NT2/D1 (cell line): ENCODE measurements at places on chromosomes 1 and 21.

DNA sequence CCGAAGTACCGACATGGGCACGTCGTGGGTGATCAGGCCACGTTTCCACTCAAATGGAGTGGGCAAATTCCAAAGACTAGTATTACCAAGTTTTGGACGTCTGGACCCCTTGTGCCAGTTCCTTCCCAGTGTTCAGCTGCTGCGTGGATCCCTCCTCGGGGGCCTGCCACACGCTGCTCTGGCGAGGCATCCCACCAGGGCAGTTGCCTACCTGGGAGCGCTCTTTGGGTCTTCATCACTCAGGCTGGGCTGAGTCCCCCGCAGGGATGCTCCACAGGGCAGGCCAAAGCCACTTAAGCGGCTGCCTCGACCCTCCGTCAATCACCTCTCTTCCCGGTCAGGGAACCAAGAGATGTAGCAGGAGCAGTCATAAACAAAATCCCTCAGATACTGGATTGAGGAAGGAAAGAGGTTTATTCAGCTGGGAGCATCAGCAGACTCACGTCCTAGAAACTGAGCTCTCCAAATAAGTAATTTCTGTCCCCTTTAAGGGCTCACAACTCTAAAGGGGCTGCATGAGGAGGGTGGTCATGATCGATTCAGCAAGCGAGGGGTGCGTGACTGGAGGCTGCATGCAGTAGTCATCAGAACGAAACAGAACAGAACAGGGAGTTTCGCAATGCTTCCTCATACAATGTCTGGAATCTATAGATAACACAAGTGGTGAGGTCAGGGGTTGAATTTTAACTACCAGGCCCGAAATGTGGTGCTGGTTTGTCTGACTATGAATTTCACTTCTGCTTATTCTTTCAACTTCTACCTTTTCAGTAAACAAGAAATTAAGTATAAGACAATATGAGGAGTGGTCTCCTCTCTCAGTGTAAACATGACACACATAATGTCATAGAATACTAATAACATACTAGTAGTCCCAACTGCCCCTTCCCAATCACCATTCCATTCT, 998.6 kb upstream of the NCAM2 start:
- no peak for DNase-seq

DNA sequence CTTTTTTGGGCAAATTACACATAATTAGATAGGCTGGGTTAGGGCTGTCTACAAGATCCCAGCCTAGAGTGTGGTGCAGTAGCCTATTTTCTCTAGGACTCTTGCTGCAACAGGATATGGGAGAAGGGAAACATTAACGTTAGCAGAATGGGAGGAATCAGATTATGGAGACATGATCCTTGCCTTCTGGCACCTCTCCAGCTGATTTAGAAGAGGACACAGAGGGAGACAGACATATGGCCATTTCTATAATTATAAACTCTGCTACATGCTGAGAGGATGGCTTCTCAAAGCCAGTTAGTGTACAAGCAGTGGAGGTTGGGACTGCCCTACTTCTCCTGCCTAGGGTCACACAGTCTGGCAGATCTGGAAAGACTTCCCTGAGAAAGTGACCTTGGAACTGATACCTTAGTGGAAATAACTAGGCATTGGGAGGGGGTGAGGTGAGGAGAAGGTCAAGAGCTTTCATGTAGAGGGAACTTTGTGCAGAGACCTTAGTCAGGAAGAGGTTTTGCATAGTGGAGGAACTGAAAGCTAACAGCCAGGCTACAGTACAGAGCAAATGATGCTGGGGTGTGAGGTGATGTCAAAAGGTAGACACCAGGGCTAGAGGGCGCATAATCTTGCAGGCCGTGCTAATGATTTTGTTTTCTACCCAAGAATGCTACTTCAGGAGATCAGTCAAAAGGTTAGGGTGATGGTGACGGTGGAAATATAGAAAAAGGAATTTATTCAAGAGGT, 1.2 kb upstream of the CD1D start:
- no peak for DNase-seq

GRCh38 chr1:233664253-233664652, 50.3 kb downstream of the KCNK1 start:
- DNase-seq: no peak

GRCh38 chr1:177858332-177858821, 111.5 kb downstream of the SEC16B start:
- DNase-seq: no peak

DNA sequence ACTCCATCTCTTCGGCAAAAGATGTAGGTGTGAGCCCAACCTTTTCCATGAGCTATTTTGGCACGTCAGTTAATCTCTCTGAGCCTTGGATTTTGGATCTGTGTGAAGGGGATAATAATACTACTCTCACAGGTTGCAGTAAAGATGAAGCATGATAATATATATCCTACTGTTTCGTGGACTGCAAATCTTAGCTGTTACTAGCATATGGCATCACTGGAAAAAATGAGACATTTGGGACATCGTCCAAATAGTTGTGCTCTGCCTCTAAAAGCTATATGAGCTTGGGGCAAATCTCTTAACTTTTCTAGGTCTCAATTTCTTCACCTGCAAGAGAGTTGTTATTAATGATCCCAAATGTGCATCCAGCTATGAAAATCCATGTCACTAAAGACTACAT, 147.4 kb upstream of the ZRANB2 start:
- no peak for DNase-seq

- no peak for DNase-seq
These were observed 41.0 kb downstream of the GATAD2B start for GRCh38 chr1:153881751-153882150.

DNA sequence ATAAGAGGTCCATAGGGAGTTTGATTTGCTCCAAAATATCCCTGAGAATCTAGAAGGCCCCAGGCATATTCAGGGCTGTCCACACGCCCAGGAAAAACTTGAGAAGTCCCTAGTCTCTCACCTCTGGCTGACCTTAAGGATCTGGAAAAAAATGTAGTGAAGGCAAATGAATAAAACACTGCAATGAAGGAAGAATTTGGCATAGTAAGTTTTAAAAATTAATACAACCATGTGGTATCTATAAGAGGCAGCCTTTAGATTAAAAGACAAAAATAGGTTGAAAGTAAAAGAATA, 91.3 kb downstream of the COLGALT2 start:
- no peak for DNase-seq

DNA sequence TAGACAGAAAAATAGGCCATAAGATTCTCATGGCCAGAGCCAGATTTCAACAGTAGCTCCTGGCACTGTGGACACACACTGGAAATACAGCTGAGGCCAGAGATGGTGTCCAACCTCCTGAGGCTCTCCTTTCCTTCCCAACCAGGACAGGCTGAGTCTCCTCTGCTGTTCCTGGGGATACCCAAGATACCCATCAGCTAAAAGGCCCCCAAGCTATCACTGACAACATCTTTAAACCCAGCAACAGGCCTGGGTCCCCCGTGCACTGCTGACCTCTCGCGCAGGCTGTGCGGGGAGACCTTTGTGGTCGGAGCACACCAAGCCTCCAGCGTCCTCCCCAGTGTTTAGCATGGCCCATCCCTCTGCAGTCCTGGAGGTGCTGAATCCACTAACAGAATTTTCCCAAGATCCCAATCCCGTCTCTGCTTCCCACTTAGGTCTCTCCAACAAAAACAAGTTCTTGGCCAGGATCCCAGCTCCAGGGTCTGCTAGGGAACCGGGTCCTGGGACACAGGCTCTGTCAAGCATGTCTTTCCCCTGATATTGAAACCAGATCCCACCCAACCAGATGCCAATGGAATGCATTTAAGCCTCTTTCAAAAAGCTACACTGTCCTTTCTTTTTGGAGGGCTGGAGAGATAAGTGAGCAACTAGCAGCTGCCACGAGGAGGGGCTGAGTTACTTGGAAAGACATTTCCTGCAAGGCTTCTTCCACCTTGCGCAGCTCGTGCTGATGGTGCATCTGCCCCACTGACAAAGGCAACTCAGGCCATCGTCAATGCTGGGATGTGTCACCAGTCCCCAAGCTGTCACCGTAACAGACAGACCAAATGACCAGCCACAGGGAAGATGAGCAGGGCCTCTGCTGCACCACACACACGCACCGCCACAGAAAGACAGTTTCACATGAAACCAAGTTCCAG, 73.2 kb downstream of the BCAR3 start:
- no peak for DNase-seq

DNA sequence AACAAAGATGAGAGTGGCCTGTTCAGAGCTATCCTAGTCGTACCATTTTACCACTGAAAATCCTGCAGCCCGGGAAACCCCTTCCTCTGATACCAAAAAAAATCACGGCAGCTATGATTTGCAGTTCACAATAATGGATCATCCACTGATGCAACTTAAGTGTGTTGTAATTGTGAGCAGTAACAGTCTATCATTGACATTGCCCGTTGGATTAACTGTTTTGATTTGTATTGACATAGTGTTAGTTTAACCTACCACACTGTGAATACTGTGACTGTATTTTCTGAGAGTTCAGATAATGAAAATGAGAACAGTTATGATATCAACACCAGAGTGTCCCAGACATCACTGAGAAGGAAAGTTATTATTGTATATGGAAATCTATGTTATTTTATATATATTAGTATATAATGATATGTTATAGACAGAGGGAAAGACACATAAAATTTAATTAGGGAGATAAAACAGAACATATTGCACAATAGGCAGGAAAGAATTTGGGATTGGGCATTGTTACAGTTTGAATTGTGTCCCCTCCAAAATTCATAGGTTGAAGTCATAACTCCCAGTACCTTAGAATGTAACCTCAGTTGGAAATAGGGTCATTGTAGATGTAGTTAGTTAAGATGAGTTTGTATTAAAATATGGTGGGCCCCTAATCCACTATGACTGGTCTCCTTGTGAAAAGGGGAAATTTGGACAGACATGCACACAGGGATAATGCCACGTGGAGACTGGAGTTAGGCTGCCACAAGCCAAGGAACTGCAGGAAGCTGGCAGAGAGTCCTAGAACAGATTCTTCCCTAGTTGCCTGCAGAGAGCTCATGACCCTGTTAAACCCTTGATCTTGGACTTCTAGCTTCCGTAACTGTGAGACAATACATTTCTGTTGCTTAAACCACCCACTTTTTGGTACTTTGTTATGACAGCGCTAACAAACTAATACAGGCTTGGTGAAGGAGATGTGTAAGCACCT, 54.4 kb downstream of the TLCD4 start:
- no peak for DNase-seq

GRCh38 chr1:247007511-247008405, at the start of gene ZNF695:
Gene ZNF695, minus strand, starts transcription at chr1:247008057. Its CDS starts 149 bp downstream, at chr1:247007908.
- DNase-seq: peak; percentile 98

- DNase-seq: no peak
These were observed 14.0 kb downstream of the TRIM62 start for GRCh38 chr1:33167650-33168447.

DNA sequence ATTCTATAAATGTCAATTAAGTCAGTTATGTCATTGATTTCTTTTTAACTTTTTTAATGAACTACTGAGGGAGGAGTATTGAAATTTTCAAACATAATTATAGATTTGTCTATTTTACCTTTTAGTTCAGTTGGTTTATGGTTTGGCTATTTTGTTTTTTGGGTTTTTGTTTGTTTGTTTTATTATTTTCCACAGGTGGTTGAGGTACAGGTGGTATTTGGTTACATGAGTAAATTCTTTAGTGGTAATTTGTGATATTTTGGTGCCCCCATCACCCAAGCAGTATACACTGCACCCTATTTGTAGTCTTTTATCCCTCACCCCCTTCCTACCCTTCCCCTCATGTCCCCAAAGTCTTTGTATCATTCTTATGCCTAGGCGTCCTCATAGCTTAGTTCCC, 9.5 kb downstream of the TDRD5 start:
- no peak for DNase-seq

- peak; percentile 72 for DNase-seq
These were observed at the start of gene COL6A1 for GRCh38 chr21:45981151-45982091. Gene COL6A1, plus strand, starts transcription at chr21:45981770. Its CDS starts 81 bp downstream, at chr21:45981851.

DNA sequence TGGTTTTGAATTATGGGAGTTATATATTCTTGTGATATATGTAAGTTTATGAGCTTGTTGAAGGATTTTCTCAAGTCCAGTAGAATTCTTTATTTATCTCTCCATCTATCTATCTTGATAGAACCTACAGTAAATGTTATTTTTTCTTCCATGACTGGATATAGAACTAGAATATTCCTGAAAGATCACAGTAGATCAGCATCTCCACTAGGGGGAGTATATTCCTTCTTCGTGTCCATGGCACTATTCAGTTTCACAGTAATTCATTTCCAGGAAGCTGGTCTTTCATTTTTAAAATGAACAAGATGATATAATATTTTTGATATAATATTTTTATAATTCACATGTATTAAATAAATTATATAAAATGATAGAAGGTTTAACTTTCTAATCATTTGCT, 18.8 kb downstream of the TMPRSS15 start:
- DNase-seq: peak; percentile 18

DNA sequence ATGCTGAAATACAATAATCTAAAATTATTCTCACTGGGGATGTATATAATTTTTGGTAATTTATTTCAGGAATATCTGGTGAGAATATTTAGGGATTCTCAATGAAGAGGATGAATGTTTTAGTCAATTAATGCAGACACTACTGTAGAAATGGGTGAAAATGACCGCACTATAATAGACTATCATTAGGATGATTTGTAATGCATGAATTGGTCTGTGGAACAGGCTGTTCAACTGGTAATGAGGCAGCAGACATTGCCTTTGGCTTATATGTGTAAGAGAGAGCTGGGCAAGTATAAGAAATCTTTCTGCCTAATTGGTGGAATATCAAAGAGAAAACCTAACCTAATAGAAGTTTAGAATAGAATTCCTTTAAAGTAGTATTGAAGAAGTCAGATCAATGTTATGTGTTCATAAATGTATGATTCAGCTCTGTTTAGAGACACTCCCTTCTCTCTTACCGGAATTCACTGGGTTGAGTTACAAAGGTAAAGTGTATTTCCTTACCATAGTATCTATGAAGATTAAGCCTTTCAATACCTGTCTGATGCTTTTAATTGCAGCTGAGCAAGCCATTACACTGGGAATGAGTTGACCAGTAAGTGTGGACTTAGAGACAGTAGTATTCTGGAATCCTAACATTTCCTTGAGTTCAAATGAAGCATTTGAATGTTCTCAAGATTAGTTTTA, 274.5 kb downstream of the S1PR1 start:
- DNase-seq: no peak

DNA sequence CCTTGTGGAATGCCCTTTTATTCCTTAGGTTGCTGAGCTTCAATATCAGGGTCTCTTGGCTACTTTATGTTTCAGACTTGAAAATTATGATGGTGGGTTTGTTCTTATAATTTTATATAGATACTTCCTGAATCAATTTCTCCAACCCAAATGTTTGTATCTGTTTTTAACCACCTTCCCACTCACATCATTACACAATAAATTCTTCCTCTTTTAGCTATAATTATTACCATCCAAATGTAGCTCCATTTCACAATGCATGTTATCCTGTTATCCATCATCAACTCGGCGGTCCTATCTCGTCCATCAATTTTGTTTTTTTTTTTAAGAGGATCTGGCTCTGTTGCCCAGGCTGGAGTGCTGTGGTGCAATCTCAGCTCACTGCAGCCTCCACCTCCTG, 357.6 kb upstream of the ZP4 start:
- DNase-seq: no peak
